ENCODE measurements at places on chromosomes 1 and 21. TPM values are rescaled to one million over a fixed set of nuclear protein-coding genes. Genes with fewer than 3 reads are reported as not detected.

DNA sequence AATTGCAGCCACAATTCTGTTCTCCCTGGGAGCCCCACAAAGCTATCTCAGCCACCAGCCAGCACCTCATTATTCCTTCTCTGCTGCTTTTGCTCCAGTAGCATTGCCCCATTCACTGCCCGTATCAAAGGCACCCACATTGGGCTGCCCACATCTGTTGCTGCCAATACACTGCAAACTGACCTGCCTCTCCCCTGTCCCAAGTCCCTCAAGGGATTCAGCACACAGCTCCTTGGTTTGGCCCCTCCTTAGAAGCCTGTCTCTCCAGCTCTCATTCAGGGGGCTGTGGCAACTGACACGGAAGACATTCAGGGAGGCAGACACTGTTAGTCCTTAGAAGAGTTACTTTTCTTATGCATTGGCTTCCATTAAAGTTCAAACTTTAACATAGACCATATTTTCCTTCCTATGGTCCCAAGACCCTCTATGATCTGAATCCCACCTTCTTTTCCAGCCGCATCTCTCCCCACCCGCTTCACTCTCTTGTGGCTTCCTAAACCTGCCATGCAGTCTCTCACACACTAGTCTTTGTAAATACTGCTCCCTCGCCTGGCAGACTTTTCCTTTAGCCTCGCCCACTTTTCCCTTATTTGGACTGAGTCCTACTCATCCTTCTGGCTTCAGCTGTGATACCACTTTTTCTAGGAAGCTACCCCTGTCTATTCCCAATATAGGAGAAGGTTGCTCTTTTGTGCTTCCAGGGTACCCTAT is 19.3 kb upstream of the KLHDC8A start:
- no peak for DNase-seq

DNA sequence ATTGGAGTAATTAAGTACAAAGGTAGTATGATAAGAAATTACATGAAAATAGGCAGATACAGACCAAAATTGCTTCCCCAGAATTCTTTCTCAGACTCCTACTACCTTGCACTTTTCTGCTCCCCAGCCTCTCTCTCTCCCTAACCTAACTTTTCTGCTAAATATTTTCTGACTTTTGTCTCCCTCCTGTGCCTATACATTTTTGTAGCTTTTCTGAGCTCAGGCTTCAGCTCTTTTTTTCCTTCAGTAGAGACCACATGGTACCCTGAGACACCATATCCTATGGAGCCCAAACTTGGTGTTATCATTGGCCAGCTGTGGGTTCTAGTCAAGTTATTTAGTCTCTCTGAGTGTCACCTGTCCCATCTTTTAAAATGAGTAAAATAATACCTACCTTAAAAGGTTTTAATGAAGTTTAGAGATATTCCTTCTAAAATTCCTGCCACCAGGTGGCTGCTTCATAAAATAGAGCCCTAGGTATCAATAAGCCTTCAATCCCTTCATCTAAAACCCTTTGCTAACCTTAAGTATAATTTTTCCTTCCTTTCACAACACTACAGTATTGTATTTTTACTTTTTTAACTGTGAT is 237.6 kb upstream of the DUSP10 start:
- no peak for DNase-seq

The PGM1 gene
- 283 TPM for total RNA-seq

- no peak for DNase-seq
Measured at GRCh38 chr1:240244968-240245628, 153.4 kb downstream of the FMN2 start.

The CYYR1 gene
- 24.7 TPM for total RNA-seq

DNA sequence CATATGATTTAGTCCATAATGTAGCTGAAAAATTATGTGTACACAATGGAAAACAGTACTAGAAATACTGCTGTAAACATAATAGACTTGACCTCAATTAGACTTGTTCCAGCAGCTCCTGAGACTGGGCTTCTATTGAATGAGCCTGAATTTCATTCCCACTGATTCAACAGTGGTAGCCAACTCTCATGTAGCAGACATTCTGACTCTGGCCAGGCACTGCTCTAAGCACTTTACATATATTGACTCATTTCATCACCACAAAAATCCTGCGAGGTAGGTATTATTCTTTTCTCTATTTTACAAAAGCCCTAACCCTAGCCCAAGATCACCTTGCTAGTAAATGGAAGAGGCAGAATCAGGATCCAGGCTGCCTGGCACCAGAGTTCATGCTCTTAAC is 12.8 kb upstream of the CTSS start:
- no peak for DNase-seq

The TFAP2E gene
- 0.27 TPM for total RNA-seq

GRCh38 chr1:94531664-94532063 is 9.9 kb downstream of the F3 start:
- DNase-seq, result no peak

DNA sequence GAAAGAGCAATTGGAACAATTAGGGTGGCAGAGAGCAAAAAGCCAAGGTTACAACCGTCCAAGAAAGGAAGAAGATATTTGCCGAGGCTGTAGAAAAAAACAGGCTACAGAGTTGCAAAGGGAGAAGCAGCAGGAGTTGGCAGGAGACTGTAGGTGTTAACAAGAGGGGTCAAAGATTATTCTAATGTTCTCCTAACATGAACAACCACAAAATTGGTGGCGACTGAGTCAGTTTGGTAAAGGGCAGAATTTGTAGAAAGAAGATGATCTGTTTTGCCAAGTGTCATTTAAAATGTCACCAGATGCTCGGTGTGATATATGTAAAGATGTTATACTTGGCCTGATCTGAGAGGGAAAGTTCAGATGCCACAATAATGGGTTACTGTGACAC is 401 bp upstream of the PRUNE1 start:
- no peak for DNase-seq

DNA sequence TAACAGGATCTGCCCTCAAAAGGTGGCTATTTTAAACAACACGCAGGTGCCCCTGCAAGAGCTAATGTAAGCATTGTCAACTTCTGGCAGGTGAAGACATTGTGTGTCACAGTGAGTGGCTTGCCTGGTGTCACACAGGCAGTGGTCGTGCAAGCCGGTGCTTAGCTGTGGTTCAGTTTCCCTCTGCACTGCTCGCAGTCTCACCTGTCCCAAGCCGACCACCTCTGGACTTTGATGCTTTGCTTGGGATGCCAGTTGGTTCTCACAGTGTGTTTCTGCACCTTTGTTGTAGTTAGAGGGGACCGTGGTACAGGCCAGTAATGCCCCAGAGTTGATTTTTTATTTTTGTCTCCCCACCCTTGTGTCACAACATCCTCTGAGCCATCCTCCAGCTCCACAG is 85.2 kb downstream of the UCK2 start:
- no peak for DNase-seq

The OR10J1 gene
- not detected for total RNA-seq

- no peak for DNase-seq
Measured at GRCh38 chr1:179447489-179447888, 81.7 kb downstream of the AXDND1 start.

The GUCA2A gene
- total RNA-seq, result not detected

- no peak for DNase-seq
Measured at GRCh38 chr1:48947761-48948537, 171.3 kb upstream of the BEND5 start.

The PRDM16 gene
- total RNA-seq, result 14.2 TPM

GRCh38 chr1:206882555-206882954 is 14.7 kb upstream of the IL24 start:
- DNase-seq, result no peak

- DNase-seq, result no peak
Measured at GRCh38 chr1:4267381-4268261, 367.5 kb upstream of the C1orf174 start.

- no peak for DNase-seq
Measured at GRCh38 chr1:154342132-154342531, 16.8 kb downstream of the ATP8B2 start.

The DDX59 gene
- total RNA-seq, result 12.9 TPM

GRCh38 chr21:15543473-15543872 is 186.3 kb upstream of the USP25 start:
- DNase-seq, result no peak

DNA sequence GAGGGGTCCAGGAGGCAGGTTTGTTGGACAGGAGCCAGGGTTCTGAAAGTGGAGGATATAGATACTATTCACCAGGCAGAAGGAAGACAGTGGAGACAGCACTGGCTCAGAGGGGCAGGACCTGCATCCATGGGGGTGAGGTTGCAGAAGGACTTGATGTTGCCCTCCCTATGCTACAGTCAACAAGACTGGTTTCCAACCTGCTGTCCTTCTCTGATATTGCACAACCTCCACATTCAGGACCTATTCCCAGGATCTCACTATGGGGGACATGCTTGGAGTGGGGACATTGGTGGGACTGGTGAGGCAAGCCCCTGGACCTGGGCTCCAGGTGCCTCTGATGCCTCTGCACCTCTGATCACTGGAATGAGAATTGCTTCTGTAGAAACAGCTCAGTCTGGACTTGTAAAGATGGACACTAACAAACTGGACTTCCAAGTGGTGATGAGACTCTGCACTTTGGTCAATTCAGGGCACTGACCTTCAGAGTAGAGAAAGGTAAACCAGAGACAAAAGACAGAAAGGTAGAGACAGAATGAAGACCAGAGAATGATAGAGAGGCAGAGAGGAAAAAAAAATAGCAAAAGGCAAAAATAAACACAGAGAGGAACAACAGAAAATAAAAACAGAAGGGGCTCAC is 1.6 kb downstream of the SMCP start:
- DNase-seq, result no peak

DNA sequence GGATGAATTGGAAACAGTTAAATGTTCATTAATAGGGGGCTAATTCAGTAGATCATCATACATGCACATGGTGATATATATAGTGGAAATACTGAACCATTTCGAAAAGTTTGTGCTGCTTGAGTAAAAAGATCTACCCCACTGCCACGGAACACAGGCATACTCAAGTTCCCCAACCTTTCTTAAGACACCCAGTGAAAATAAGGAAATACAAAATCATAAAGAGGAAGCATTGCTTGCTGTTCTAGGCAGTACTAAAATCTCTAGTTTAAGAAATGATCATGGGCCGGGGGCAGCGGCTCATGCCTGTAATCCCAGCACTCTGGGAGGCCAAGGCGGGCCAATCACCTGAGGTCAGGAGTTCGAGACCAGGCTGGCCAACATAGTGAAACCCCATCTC is 37.6 kb upstream of the KIRREL1 start:
- no peak for DNase-seq

The DISP3 gene
- not detected for total RNA-seq

The FBXO2 gene
- total RNA-seq, result 2.3 TPM

- DNase-seq, result peak; percentile 50
Measured at GRCh38 chr1:226568077-226568831, 19.7 kb downstream of the STUM start.

The MX2 gene
- 4.2 TPM for total RNA-seq

GRCh38 chr1:167789501-167789900 is 67.7 kb downstream of the MPZL1 start:
- DNase-seq, result no peak

The CELA3A gene
- total RNA-seq, result not detected

The MAN1A2 gene
- 23.5 TPM for total RNA-seq

DNA sequence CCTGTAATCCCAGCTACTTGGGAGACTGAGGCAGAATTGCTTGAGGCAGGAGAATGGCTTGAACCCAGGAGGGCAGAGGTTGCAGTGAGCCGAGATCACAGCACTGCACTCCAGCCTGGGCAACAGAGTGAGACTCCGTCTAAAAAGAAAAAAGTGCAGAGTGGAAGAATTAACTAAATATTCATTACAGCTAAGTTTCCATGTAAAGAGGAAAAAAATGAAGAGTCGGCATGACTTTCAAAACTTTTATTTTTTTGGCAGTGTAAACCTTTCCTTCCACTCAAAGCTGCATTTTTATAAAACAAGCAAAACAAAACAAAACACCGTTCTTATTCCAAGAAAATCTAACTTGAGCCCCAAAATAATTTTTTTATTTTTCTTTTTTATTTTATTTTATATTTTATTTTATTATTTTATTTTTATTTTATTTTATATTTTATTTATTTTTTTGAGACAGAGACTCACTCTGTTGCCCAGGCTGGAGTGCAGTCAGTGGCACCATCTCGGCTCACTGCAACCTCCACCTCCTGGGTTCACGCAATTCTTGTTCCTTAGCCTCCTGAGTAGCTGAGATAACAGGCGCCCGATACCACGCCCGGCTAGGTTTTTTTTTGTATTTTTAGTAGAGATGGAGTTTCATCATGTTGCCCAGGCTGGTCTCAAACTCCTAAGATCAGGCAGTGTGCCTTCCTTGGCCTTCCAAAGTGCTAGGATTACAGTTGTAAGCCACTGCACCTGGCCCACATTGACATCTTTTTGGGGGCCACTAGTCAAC is 62.9 kb downstream of the PACC1 start:
- no peak for DNase-seq

GRCh38 chr1:203239526-203240305 is 10.2 kb upstream of the CHIT1 start:
- no peak for DNase-seq

GRCh38 chr21:30193201-30193600 is 22.7 kb downstream of the CLDN8 start:
- no peak for DNase-seq

GRCh38 chr1:210413951-210414350 is 85.2 kb downstream of the HHAT start:
- DNase-seq, result no peak

DNA sequence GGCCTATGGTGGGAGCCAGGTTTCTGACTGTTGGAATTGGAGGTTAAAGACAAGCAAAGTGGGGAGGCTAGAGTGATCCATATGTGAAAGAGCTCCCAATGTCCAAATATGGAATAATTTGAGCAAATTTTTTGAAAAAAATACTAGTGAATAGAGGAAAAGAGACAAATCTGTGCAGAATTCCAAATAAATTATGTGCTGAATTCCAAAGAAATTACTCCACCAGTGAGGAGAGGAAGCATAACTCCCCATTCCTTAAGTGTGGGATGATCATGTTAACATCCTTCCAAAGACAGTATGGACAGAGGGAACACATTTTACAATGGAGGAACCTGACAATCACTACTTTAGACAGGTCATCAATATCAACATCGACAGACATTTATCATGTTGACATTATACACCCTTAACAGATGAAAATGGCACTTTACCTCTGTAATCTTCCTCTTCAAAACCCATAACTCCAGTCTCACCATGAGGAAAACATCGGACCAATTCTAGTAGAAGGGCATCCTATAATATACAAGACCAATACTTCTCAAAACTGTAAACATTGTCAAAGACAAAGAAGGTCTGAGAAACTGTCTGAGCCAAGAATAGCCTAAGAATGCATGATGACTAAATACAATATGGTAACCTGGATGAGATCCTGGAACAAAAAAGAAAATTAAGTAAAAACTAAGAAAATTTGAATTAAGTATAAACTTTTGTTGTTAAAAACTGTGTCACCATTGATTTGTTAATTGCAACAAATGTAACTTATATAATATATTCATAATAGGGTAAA is 71.5 kb upstream of the RGS4 start:
- DNase-seq, result no peak

Measured in Right ventricle myocardium superior (tissue), 1 donor.